ENCODE measurements at places on chromosomes 7 and 10.
A peak's percentile ranks its signal among the peaks of the same experiment; 100 is the strongest.

DNA sequence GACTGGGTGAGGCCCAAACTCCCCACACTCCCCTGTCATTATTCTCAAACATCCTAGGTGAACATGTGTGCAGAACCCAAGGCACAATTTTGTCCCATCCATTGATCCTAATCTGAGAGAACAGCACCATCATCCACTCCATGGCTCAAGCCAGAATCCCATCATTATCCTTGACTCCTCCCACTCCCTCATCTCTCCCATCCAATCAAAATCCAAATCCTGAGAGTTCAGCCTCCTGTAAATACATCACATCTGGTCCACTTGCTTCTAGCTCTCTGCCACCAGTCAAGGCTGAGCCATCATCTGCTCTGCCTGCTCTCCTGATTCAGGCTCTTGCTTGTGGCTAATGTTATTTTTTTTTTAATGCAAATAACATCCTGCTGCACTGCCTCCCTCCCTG, 75.9 kb upstream of the SLF2 start:
- no peak for DNase-seq

DNA sequence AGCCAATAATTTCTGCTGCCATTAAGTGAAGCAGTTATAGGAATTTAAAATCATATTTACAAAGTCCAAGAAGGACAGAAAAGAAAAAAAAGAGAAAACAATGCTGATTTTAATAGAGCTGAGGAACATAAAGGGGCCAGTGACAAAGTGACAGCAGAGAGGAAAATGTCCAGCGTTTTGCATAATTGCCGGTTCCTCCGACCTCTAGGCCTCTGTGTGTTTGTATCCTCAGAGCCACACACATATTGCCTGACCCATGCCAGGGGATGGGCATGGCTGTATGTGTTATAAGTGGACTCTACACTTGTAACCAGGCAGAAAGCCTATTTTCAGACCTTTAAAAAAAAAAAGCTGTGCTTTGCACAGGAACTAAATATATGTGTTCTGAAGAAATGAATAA, 366.8 kb upstream of the C7orf33 start:
- DNase-seq = no peak

DNA sequence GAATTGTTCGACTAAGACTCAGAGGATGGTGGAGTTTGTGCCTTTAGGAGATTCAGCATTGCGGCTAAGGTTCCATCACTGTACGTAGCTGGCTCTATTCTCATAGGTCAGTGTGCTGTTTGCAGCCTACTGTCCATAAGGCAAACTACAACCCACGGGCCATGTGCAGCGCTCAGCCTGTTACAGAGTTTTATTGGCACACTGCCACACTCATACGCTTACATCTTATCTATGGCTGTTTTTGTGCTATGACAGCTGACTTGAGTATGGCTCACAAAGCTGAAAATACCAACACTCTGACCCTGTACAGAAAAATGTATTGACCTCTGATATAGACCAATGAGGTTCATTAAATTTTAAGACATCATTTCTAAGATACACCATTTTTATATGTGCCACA, 114.5 kb downstream of the ARID5B start:
- DNase-seq = no peak

GRCh38 chr10:30836406-30836805, 195.3 kb downstream of the ZNF438 start:
- no peak for DNase-seq

DNA sequence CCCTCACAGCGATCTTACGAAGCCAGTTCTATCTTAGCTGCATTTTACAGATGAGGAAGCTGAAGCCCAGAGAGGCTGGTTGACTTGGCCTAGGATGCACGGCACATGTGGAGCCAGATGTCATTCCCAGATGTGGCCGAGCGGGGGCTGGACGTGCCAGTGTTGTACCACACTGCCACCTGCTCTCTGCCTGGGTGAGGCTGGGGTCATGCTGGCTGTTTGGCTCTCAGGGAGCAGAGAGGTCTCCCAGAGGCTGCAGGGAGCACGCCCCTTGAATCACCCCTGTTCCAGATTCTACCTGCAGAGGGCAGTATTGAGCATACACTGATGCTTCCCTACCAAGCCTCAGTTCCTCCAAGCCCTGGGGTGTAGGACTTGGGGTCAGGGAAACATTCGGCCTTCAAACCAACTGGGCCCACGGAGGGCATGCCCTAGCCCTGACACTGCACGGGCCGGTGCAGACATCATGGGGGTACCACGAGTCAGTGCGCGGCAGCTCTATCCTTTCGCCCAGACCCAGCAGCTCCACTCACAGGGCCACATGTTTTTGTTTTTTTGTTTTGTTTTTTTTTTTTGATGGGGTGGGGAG, 3.8 kb upstream of the GTF2IRD1 start:
- peak; percentile 65 for DNase-seq

- DNase-seq = no peak
Measured at GRCh38 chr10:69802424-69803161, 887 bp downstream of the COL13A1 start.

DNA sequence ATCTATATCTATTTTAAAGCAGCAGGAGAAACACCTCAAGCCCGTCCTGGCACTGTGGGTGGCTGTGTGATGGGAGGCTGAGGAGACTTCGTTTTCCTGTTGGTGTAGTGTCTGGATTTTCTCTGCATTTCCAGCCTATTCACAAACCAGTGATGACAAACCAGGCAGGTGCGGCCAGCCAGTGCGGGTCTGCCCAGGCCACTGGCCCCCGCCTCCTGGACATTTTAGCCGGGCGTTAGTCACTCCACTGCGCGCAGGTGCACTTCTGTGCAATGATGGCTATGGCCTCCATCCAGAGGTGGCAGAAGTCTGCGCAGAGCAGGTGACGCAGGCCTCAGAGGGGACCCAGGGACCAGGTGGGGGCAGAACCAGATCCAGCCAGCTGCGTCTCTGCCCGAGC, 64.9 kb upstream of the PITRM1 start:
- DNase-seq = no peak

DNA sequence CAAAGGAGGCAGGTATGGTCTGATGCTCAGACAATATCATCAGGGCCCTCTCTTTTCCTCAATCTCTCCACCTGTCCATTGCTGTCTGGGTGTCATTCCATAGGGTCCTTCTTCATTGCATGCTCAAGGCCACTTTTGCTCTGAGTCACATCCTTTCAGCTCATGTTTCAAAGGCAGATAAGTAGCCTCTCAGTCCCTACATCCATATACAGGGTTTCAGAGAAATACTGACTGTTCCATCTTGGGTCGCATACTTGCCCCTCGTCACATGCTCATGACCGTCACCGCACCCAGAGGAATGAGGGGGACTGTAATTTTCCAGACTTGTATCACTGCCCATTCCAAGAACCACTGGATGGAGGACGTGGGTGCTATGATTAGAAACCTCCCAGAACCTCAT, 93.4 kb downstream of the FAM107B start:
- DNase-seq = no peak

DNA sequence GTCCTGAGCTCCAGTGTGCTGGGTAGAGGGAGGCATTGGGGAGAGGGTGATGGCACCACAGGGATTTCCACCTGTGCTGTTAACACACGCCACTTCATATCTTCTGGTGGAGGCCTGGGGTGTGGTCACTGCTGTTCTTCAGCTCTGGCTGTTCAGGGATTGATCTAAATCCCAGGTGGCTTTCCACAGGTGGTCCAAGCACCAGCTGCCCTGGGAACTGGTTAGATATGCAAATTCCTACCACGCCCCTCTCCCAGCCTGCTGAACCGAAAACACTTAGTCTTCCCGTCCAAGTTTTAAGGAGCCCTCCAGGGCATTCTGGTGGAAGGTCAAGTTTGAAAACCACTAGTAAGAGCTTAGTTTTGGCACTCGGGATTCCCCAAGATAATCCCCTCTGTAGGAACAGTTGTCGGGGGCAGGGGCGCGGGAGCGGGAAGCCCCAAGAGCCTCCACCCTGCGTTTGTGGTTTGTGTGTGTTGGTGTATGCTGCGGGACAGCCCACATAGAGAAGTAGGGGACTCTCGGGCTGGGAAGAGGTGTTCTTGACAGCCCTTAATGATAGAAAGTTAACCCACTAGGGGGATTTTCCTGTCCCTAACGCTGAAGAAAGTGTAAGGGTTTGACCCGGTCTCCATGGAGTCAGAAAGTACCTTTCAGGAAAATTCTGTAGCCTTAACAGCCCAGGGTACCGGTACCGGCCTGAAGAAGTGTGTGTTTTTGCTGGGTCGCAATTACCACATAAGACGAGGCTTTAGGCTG, 5.1 kb downstream of the DEPP1 start:
- no peak for DNase-seq
